ENCODE measurements at places on chromosomes 2 and 18. TPM values are rescaled to one million over a fixed set of nuclear protein-coding genes. Genes with fewer than 3 reads are reported as not detected.

SYT4 gene
- 36.4 TPM for total RNA-seq

PLCD4 gene
- total RNA-seq: 9.0 TPM

GPR55 gene
- total RNA-seq: not detected

GULP1 gene
- 78.2 TPM for total RNA-seq

KIAA2012 gene
- 5.7 TPM for total RNA-seq

TSN gene
- 64.7 TPM for total RNA-seq

SERPINB11 gene
- not detected for total RNA-seq

TUBA3E gene
- 0.11 TPM for total RNA-seq

FOXD4L1 gene
- 0.10 TPM for total RNA-seq

AQP12A gene
- not detected for total RNA-seq

CHPF gene
- 61.2 TPM for total RNA-seq

CWC22 gene
- 27.2 TPM for total RNA-seq

SLC4A5 gene
- 1.2 TPM for total RNA-seq

NYAP2 gene
- total RNA-seq: 3.7 TPM

IKZF2 gene
- total RNA-seq: 13.9 TPM

NPHP1 gene
- 6.8 TPM for total RNA-seq

STK16 gene
- total RNA-seq: 25.0 TPM

SLC19A3 gene
- 5.3 TPM for total RNA-seq

CD28 gene
- total RNA-seq: 3.7 TPM

DCC gene
- 16.6 TPM for total RNA-seq

RAB6D gene
- 0.88 TPM for total RNA-seq

HOXD8 gene
- total RNA-seq: 12.9 TPM

PDE1A gene
- total RNA-seq: 73.8 TPM

TM4SF20 gene
- 0.10 TPM for total RNA-seq

BUB1 gene
- 14.4 TPM for total RNA-seq

KCNK3 gene
- total RNA-seq: 6.2 TPM

CCDC141 gene
- 4.4 TPM for total RNA-seq

COL3A1 gene
- total RNA-seq: 3,051 TPM

LAMA1 gene
- 38.2 TPM for total RNA-seq

CABLES1 gene
- total RNA-seq: 11.9 TPM

UGT1A10 gene
- total RNA-seq: not detected

FEV gene
- not detected for total RNA-seq

C2orf78 gene
- total RNA-seq: not detected

ALK gene
- total RNA-seq: 4.2 TPM

TEX44 gene
- not detected for total RNA-seq

SERPINB12 gene
- not detected for total RNA-seq
